ENCODE measurements at places on chromosomes 6 and 20.
A peak's percentile ranks its signal among the peaks of the same experiment; 100 is the strongest.

DNA sequence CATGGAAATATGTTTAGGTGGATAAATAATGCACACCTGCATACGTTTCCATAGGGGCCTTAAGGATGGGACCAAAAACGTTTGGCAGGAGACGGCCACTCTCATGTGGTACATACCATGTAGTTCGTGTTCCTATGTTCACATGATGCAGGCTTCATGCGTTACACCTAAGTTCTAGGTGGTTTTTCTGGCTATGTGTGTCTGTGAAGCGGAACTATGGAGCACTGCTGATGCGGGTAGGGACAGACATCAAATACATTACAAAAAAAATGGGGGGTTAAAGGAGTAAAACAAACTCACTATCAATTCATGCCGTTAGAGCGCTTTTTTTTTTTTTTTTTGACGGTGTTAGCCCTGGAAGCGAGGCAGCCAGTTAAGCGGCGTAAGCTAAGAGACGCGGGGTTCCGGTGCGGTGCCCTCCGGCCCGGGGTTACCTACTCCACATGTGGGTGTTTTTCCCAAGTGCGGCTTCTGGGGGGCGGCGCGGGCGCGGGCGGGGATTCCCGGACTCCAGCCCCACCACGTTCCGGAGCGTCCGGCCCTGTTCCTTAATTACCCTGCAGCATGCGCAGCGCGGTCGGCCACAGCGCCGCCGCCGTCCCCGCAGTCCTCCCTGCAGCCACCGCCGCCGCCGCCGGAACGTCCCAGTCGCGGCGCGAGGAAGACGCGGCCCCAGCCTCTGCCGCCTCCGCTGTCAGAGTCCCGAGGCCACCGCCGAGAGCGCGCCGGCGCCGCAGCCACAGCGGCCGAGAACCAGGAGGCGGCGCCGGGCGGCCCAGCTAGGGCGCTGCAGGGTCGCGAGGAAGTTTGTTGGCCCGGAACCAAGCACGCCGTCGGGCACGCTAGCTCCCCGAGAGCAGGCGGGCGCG, 648 bp downstream of the COL19A1 start:
- peak; percentile 72 for DNase-seq

DNA sequence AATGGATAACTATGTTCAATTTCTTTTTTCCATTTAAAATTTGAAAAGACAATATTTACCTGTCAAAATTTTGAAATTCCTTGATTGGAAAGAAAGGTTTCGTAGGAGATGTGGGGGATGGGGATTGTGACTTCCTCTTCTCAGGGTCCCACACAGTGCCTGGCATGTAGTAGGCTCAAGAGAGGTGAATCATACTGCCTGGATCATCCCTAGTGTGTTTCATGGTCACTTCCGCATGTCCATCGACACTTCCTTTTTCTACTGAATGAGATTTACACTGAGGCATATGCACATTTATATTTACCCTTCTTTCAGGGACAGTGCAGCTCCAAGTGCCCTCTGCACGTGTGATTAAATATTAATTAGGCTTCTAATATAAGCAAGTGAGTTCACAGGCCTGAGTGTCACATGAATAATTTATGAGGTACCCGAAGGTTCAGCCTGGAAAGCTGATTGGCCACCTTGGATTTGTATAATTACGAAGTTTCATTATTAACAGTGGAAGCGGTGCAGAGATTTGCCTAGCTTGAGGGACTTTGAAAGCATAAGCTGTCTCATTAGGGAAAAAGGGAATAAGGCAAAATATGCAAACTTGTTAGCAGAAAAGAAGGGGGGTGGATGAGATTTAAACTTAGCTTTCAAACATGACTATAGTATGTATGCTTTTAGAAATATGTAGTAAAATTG, 177.5 kb upstream of the MMS22L start:
- DNase-seq: no peak

DNA sequence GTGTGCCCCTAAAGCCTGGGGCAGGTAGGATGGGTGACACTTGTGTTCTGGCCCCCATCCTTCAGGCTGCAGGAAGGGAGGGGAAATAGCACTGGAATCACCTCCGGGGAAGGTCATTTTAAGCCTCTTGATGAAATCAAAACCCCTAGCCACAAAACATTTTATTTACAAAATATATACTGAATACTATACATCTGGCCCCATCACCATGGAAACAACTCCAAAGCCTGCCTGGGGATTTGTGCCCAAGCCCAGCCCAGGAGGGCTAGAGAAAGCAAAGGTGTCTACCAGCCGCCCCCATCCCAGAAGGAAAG, 2.6 kb downstream of the SMIM29 start:
- DNase-seq: no peak

- DNase-seq: peak; percentile 61
These were observed 60.2 kb upstream of the RALY start for GRCh38 chr20:33933469-33933909.

DNA sequence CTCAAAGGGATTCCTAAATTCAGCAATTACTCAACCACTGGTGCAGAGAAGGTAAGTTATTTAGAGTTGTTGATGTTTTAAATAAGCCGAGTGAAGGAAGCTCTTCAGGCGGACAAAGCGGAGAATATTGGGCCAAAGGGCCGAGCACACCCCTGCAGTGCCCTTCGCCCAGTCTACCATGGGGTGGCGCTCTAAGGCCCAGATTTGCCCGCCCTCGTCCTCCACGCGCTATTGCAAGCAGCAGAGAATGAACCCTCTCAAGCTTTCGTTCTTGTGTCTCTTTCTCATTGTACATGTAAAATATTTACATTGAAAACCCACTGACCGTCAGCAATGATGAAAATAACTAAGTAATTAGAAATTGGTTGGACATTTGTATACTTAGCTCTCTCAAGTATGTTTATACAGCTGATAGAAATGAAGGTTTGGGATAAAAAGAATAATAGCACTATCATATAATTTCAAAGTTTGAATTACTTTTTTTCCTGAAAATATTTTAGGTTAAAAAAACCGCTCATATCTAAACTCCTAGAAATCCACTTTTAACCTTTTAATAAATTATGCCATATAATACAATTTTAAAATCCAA, 195.0 kb upstream of the CEP162 start:
- peak; percentile 48 for DNase-seq

DNA sequence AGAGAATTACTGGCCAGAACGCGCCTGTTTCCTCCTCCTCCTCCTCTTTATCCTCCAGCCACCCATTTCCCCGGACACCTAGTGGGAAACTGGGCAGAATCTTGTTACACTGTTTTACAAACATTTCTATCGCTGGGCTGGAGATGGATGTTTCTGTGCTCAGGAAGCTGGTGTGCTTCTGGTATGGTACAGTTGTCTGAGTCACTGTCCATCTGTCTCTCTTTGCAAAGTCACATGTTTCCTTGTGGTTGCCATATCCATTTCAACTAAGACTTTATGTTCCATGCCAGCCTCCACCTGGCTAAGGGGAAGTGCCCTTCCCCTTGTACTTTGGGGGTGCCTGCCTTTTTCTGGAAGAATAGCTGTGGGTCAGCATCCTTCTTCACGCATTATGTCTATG, 52.9 kb upstream of the SLC22A16 start:
- no peak for DNase-seq

DNA sequence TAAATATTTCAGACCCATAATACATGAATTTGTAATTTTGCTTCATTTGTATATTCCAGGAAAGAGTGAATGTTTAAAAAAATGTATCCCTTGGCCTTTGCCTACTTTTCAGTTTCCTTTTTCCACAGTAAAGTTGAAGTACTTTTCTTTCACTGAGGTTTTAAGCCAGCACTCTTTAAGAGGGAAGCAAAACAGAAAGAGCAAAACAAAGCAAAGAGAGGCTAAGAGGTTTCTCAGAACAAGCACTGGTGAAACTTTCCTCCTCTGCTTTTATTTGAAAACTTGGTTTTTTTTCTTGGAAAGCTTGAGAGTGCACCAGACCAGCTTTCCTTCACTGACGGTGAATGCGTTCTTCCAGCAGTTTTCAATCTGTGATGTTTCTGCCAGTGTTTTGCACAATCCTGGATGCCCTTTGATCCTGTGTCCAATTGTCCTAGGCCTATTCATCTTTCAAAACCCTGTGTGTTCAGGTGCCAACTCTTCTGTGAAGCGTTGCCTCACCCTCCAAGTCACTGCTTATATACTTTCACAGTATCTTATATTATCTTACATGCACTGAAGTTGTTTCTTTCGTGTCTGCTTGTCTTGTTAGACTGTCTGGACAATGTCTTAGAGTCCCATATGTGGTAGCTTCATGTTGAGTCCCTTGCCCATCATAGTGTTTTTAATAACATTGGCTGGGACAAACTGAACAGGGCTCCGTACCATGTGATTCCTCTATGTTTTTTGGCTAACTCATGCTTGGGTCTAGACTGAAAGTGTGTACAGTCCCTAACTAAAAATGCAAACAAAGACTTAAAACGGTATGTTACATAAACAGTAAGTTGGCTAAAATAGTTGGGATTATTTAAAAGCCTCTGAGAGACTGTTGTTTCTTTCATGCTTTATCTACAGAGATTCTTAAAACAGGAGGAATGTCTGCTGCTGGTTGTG, 1.9 kb downstream of the RNF217 start:
- no peak for DNase-seq

- peak; percentile 60 for DNase-seq
These were observed 74.8 kb upstream of the SHLD1 start for GRCh38 chr20:5675103-5676091.

GRCh38 chr20:44432618-44433577, 42.8 kb upstream of the TTPAL start:
- DNase-seq: no peak

DNA sequence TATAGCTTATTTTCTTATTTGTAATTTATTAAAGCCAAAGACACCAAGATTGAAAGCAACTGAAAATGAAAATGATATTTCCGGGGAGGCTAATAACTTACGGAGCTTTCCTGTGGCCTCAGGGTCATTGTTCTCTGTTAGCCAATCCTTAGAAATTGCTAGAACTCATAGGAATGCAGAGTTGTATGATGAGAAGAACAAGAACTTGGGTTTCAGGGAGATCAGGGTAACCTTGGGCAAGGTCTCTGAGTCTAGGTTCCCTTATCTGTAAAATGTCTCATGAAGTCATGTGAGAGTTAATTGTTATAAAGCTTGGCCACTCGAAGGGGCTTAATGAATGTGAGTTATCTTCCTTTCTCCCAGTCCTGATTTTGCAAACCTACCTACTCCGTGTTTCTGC, 20.1 kb upstream of the SERINC3 start:
- no peak for DNase-seq

- DNase-seq: no peak
These were observed 186.2 kb upstream of the GJE1 start for GRCh38 chr6:141946502-141946901.

- DNase-seq: no peak
These were observed 158.7 kb upstream of the PRND start for GRCh38 chr20:4563031-4563430.

- DNase-seq: no peak
These were observed 226.8 kb upstream of the THEMIS start for GRCh38 chr6:128127650-128128049.

GRCh38 chr6:34553750-34554149, 2.4 kb downstream of the SPDEF start:
- no peak for DNase-seq

- no peak for DNase-seq
These were observed 462.2 kb downstream of the EPM2A start for GRCh38 chr6:145273136-145273535.

GRCh38 chr20:46133886-46134654, 16.0 kb downstream of the CD40 start:
- DNase-seq: no peak

DNA sequence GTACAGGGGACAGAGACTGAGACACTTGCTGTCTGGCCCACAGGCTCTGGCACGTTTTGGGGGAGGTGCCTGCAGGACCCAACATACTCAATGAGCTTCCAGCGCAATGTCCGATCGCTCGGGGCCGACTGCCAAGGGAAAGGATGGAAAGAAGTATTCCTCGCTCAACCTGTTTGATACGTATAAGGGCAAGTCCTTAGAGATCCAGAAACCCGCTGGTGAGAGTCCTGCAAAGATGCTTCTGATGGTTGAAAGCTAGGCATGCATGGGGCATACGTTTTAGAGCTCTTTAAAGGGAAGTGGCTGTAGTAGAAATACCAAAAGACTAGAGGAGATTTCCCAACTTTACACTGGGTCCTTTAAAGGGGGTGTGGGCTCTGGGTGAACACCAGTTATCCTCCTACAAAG, 2.2 kb downstream of the PRRC2A start:
- DNase-seq: peak; percentile 66

GRCh38 chr6:31354864-31355582, 2.0 kb downstream of the HLA-B start:
- no peak for DNase-seq

DNA sequence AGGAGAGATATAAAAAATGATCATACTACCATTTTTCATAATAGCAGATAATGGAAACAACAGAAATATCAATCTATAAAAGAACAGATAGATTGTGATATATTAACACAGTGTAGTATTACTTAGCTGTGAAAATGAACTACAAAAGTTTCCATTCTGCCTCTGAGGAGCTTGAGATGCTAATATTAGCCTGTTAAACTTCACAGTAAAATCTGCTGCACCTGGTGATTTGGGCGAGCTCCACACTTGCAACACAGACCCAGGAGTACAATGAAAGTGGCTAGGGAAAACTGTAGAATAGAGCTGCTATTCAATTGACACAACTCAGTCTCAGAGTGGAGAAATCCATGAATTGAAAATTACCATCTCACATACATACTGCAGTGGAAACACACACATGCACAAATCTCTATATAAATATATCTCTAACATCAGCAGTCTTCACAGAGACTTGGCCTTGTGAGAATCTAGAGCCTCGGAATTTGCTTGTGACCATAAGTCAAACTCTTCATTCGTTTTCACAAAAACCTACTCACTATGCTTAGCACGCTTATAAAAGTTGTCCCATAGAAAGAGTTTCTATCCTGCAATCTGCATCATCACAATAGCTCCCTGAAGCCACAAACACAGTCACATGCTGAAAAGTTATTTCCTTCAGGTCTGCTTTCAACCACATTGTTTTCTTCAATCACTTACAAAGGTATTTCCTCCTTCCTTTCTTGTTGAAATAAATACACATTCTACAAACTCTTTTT, 133.0 kb downstream of the PAK5 start:
- no peak for DNase-seq

GRCh38 chr20:60718743-60719480, 533.1 kb upstream of the CDH4 start:
- DNase-seq: no peak

DNA sequence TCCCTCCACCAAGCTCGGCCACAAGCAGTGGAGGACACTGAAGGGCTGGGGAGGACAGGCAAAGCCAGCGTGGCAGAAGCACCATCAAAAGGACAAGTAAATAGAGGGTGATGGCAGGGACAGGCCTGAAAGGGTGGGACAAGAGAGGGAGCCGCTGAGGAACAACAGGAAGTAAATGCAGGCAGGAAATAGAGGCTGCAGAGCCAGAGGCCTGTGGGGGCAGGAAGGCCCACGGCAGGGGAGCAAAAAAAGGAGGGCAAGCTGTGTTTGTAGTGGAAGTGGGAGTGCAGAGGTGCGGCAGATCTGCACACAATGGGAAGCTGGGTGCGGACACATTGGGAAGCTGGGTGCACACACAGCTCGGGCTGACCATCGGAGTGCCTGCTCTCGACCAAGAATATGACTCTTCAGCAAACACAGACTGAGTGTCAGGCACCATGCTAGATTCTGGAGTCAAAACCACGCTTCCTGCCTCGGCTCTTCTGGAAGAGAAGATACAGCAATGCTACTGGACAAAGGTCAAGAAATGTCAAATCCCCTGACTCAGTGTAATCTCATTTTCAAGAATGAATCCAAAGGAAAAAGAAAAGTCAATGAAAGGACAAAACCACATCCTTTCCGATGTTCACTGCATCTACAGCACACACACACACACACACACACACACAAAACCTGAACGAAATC, 40.4 kb upstream of the RAB22A start:
- DNase-seq: no peak

GRCh38 chr20:60238992-60239660, 280.9 kb downstream of the CDH26 start:
- no peak for DNase-seq

GRCh38 chr6:87705070-87705691, 3.1 kb upstream of the AKIRIN2 start:
- no peak for DNase-seq
